CD4-positive, alpha-beta memory T cell (primary cell): ENCODE measurements at places on chromosomes 12 and 14. TPM values are rescaled to one million over a fixed set of nuclear protein-coding genes. Genes with fewer than 3 reads are reported as not detected.

DNA sequence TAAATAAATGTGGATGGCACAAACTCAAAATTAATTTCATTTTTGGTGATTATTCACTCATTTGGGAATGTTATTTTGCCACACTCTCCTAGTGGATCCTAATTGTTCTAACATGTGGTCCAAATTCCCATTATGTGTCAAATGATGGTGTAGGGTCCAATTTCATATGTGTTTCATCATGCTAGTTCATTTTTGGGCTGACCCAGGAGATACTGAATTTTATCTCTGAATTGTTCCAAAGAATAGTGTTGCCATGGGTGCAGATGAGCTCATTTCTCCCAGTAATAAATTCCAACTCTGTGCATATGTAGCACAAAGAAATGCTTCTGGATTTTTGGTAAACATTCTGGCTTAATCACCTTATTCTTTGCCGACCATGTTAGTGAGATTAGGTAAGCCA is 23.5 kb upstream of the SEL1L start:
- H3K36me3 ChIP-seq, result no peaks in the 10 kb centered on the region
- H3K4me3 ChIP-seq, result no peak overlapping the region
- H3K27ac ChIP-seq, result no peak overlapping the region
- no peak for DNase-seq
- H3K4me1 ChIP-seq, result no peaks in the 10 kb centered on the region

DNA sequence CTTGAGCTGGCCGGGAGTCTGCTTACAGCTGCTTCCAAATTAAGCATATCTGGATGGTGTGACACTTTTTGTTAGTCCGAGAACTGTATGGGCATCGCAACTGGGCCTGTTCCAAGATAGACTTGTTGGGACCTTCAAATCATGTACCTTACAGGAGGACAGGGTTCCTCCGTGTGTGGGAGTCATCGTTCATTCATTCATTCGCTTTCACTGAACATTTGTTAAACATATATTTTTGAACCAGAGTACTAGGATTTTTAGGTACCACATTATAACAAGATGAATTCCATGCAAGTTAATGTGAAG is 387 bp upstream of the IPO8 start:
- peak overlapping the region; percentile 99 for H3K4me3 ChIP-seq
- H3K4me1 ChIP-seq, result peaks cover 35% of the 10 kb centered on the region
- no peaks in the 10 kb centered on the region for H3K27me3 ChIP-seq
- H3K27ac ChIP-seq, result peak overlapping the region; percentile 63
- no peaks in the 10 kb centered on the region for H3K36me3 ChIP-seq

- no peak for DNase-seq
- no peaks in the 10 kb centered on the region for H3K27me3 ChIP-seq
- H3K4me1 ChIP-seq, result no peaks in the 10 kb centered on the region
- H3K36me3 ChIP-seq, result no peaks in the 10 kb centered on the region
Measured at GRCh38 chr14:37695866-37696265, 100.4 kb downstream of the TTC6 start.

Gene TUNAR
- total RNA-seq, result not detected

Gene CFAP251
- total RNA-seq, result 0.23 TPM

Gene NANOG
- not detected for total RNA-seq

Gene MIP
- total RNA-seq, result not detected
